ENCODE measurements at places on chromosomes 4 and X.
A peak's percentile ranks its signal among the peaks of the same experiment; 100 is the strongest.

DNA sequence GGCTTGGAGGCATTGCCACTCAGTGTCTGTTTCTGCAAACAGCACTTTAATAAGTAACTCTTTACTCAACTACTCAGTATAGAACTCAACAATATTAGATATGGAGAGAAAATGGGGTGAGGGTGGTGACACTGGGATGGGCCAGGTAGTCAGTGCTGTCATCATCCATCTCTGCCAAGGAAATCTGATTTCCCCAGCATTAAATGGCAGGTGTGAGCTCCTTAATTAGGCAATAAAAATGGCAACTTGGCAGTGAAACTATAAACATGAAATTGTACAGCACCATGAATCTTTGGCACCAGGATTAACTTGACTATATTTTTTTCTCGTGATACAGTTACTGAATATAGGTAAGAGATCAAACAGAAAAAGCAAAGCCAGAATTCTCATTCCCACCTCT lies 146.2 kb downstream of the GLRA2 start:
- DNase-seq: no peak

GRCh38 chr4:88528861-88529260 lies 5.3 kb upstream of the PYURF start:
- peak; percentile 16 for DNase-seq

GRCh38 chr4:142351958-142352357 lies 494.1 kb downstream of the INPP4B start:
- DNase-seq: no peak

DNA sequence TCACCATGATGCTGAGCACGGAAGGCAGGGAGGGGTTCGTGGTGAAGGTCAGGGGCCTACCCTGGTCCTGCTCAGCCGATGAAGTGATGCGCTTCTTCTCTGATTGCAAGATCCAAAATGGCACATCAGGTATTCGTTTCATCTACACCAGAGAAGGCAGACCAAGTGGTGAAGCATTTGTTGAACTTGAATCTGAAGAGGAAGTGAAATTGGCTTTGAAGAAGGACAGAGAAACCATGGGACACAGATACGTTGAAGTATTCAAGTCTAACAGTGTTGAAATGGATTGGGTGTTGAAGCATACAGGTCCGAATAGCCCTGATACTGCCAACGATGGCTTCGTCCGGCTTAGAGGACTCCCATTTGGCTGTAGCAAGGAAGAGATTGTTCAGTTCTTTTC lies 4.0 kb downstream of the HNRNPH2 start:
- DNase-seq: no peak

DNA sequence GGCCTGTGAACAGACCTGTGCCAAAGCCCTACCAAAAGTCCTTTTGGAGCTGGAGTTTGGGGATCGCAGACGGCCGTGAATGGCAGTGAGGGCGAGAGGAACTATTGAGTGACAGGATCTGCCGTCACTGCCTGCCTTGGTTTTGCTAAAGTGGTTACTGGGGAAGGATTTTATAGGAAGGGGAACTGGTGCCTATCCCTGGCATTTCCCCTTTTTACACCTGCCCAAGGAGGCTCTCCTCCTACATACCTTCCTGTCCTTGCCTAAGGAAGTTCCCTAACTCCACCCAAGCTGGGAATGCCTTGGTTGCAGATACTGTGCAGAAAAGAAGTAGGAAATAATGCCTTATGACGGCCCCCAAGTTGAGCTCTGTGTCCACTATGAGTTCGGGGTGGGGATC lies 14.5 kb downstream of the LONRF3 start:
- no peak for DNase-seq

DNA sequence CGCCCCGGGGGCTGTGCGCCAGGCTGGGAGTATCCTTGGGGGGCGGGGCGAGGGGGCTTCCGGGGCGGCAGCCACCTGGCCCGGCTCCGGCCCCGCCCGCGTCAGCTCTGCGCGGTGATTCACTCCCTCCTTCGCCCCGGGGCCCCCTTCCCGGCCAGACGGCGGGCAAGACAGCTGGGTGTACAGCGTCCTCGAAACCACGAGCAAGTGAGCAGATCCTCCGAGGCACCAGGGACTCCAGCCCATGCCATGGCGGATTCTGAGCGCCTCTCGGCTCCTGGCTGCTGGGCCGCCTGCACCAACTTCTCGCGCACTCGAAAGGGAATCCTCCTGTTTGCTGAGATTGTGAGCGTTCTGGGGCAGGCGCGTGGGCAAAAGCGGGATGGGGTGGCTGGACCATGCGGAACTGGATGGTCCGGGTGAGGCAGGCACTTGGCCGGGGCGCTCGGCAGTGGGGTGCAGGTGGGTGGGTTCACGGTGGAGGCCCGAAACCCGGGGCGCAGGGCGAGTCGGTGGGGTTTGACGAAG lies at the start of gene PLP2:
TSS of gene PLP2 (plus strand) at position 147 of the 528 bp plus-strand sequence. CDS start at position 250, 103 bp downstream.
- peak; percentile 25 for DNase-seq

DNA sequence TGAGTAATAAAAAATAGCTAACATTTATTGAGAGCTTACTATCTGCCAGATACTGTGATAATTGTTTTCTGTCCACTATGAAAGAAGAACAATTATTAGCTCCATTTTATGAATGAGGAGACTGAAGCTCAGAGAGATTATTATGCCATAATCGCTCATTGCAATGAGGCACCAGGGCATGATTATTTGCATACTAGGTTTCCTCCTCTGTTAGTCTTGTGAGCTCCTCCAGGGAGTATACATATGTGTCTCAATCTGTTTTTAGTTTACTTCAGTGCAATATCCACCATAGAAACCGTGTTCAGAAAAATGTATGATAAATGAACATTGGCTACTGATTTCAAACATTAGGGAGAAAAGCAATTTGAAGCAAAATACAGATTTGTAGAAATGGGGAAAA lies 139.4 kb upstream of the OTUD4 start:
- no peak for DNase-seq

DNA sequence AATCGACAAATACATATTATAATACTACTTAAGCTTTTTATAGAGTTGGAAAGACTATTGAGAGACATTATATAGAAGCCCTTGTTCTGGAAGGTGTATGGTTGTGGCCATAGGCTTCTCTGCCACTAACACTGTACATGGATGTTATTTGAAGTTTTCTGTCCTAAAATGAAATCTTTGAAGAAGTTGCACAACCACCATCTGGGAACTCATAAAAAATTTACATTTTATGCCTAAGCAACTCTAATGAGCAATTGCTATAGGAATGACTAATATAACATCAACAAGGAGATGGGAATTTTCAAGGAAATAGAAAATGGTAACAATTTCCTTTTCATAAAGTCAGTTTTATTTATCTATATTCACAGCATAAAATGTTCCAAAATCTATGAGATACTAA lies 7.4 kb downstream of the HTN1 start:
- DNase-seq: no peak

GRCh38 chr4:185868983-185869382 lies 57.0 kb upstream of the SORBS2 start:
- DNase-seq: no peak

GRCh38 chr4:33060674-33061542 lies 2340.7 kb downstream of the PCDH7 start:
- no peak for DNase-seq

DNA sequence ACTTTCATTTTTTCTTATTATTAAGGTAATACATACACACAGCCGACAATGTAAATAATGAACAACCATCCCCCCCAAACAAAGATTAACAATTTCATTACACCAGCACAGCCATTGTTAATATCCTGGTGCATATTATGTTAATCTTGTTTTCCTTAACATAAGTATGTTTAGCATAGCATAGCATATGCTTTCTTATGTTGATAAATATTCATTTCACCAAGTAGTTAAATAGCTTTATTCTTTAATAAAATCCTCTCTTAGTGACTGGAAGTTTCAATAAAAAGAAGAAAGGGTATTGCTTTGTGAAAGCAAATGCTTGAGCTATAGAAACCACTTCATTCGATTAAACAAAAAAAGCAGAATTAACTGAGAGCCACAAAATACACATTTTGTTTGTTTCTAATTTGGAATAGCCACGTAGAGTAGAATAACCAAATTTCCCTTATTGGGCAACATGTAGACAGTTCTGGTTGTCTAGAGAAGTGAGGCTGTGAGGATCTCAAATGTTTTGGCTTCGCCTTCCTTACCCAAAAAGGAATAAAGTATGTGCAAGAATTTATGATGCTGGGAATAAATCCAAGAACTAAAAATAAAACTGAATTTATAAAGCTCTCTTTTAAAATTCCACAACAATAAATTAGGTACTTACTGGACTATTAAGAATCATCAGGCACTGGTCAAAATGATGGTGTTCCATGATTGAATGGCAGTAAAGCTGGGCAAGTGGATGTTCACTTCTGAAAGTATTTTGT lies 118.0 kb downstream of the PDE5A start:
- DNase-seq: no peak

- DNase-seq: peak; percentile 1
Measured at GRCh38 chr4:45550766-45551366, 573.0 kb downstream of the GABRG1 start.
